IPS DF 6.9 (cell line): ENCODE measurements at places on chromosomes 2 and 18.

- DNase-seq: no peak
These were observed 30.2 kb upstream of the SSB start for GRCh38 chr2:169768262-169768995.

DNA sequence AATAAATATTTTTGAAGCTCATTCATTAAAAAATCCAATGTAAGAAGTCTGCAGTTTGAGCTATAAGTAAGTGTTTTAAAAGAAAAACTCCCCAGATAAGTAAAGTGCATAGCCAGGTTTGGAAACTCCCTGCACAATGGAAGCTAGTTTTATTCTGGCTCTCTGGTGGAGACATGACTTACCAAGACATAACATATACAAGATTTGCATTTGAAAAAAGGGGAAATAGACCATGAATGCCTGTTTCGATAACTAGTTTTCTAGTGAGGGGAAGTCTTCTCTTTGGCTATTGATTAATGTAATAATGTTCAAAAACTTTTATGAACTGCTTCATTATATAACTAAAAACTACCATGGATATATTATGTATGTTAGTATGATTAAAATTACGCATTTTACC lies 435.2 kb downstream of the ARHGAP15 start:
- no peak for DNase-seq

DNA sequence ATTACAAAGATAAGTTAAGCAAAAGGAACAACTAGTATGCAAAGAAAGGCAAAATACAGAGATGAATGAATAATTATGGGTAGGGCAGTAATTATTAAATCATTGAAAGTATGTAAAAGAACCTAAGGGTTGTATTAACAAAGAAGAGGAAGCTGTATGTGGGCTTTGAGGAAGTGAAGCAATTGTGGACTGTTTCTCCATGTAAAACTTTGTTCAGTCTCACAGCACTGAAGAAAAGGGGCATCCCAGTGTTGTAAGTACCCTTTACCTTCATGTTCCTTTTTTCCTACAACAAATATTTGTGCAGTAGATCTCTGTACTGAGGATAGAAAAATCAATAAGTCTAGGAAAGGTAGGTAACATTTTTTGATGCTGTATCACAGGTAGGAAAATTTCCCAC lies 388.7 kb upstream of the NRP2 start:
- no peak for DNase-seq

- DNase-seq: no peak
These were observed 149.4 kb upstream of the EPAS1 start for GRCh38 chr2:46147626-46148368.

DNA sequence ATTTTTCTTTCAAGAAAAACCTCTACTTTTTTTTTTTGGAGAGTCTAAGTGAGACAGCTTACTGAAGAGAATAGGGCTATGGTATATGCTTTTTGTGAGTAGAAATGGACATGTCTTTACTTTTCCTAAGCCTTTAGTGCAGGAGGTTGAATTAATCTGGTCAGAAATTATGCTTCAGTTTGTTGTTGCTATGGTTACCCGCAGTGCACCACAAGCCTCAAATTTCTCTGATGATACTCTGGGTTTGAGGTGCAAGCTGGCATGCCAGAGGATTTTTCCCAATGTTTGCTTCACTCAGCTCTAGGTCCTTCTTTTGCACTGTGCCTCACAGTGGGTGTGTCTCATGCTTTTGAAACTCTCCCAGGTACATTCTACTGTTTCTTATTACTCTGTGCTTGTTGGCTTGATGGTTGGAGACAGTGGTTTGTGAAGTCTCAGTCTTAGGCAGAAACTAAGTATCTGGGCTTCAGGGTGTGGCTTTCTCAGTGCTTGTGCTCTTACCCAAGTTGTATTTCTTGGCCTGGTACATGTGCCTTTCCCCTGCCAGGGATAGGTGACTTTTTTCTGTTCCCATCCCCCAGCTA lies 278.3 kb downstream of the RBM43 start:
- DNase-seq: no peak

DNA sequence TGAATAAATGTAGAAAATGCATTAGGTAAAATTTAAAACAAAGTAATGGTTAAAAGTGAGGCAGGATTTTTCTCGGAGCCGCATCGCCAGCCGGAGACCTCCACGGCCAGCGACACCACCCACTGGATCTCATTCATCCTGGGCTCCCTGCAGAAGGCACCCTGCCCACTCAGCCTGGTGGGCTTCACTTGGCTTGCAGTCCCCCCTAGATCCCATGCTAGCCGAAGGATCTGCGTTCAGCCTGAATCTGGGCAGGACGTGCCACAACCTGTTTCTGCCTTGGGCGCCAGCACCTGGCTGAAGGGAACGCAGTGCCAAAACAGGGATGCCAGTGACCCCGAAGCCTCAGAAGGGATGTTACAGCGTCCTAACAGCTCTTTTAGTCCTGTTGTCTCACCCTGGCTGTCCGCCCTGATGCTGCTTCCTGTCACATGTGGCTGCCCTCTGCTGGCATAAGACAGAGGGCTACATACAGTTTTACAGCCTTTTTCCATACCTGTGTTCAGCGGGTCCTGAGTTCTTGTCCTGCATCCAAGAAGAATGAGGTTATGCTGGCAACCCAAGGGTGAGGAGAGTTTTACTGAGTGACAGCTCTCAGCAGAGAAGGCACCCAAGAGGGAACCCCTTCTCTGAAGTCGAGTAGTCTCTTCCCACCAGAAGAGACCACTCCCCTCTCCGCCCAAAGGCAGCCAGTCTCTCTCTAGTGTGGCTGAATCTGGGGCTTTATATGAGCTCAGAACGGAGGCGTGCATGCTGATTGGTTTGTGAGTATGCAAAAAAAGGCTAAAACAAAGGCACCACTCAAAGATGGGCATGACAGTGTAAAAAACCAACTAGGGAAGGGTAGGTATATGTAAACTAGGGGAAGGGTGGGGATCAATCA lies 173.1 kb upstream of the GYPC start:
- DNase-seq: peak; percentile 5

DNA sequence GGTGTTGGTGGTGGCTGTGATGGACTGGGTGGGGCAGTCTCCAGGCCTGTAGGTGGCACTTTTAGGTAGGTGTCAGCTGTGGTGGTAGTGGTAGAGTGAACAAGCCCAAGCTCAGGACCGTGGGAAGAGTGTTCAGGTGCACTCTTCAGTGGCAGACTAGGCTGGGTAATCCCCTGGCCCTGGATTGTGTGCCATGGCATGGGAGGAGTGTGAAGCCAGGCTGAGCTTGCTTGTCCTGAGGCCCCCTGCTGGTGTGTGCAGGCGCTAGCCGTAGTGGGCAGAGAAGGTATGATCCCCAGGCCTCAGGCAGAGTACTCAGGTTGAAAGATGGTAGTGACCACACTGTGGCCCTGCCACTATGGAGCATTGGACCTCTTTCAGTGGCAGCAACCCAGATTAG lies 850.3 kb downstream of the DSC3 start:
- peak; percentile 2 for DNase-seq

DNA sequence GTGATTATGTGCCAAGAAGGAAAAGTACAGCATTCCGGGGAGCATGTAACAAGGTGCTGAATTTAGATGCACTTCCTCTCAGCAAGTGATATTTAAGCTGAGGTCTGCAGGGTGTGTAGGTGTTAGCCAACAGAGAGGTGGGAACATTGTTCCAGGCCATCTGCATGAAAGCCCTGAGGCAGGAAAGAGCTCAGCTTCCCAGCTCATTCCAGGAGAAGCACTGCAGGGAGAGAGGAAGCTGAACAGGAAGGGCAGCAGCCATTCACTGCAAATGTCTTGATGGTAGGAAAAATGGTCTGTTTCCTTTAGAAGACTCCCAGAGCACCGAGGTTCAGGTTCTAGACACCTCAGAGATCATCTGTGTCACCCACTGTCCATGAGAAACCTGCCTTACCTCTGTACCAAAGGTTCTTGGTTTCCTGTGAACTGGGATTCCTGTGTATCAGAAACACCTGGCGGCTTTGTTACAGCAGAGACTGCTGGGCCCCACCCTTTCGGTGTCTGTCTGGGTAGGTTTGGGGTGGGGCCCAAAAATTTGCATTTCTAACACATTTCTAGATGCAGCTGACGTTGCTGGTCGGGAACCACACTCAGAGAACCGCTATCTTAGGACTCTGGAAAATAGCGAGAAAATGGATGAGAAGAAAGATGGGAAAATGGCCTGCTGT lies 84.0 kb downstream of the RTN4 start:
- no peak for DNase-seq

DNA sequence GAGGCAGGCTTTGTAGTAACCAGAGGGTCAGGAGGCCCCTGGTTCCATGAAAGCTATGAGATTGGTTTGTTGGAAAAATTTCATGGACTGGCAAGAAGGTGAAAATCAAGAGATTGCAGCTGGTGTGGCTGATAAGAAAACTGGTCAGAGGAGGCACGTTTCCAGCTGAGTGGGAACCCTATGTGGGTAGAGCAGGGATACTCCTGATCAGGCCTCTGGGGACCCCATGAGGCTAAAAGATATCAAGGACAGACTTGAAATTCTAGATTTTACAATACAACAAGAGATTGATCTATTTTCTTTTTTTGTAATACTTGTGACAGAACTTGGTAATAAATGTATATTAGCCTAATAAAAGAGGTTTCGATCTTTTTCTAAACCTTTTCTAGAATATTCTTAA lies 1615.1 kb downstream of the DPP10 start:
- peak; percentile 4 for DNase-seq

DNA sequence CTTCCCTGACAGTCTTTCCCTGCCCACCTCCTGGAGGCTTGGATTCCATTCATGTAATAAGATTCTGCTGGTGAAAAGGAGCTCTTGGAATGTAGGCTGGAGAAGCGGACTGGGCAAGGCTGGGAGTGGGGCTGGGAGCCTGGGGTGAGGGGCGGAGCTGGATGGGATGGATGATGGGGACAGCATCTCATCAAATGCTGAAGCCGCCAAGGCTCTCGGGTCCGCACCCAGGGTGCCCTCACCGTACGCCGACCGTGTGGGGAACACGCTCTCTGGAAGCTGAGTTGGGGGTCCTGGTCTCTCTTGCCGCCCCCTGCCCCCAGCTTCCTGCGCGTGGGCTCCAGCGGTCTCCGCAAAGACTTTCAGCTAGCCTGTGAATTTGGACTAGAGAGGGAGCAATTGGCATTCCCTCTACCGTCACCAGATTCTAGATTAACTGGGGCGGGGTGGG lies 9.1 kb downstream of the RAX start:
- no peak for DNase-seq

DNA sequence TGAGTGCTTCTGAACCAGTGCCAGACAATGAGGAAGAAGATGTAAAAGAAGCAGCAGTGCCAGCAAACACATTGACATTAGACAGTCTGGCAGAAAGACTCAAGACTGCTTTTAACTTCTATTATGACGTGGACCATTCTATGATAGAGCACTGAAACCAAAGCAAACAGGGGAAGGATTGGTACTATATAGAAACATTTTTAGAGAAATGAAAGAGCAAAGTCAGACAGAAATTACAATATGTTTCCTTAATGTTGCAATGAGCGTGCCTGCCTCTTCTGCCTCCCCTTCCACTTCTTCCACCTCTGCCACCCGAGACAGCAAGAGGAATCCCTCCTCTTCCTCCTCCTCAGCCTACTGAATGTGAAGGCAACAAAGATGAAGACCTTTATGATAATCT lies 39.7 kb downstream of the DHX57 start:
- DNase-seq: no peak

DNA sequence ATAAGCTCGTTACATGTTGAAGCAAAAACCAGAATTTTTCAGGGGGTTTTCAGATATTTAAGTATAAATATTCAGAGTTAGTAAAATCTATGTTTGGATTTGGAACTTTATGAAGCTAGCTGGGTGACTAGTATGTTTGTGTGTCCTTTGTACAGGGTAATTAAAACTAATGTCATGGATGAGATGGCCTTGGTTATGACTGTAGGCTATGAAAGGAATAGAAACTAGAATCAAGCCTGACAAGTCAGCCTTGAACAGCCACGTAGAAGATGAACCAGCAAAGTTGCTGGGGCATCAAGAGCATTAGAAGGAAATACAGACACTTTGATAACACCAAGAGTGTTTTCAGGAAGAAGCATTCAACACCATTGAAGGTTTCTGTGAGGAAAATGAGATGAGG lies 825.1 kb upstream of the CNTNAP5 start:
- no peak for DNase-seq

DNA sequence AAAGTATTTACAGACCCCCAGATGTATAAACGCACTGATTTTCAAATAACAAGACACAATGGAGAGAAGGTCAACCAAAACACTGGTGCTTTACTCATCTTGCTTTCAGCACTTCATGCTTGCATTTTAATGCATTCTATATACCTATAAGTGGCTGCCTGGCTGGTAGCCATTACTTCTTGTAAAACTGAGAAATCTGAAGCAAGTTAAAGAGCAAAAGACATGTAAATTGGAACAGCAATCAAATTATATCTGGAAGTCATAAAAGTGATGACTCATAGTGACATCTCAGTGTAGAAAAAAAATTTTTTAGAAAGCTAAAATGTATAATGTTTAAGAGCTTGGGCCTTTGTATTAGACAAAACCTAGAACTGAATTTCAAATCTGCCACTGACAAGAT lies 106.2 kb downstream of the CCDC141 start:
- DNase-seq: no peak

DNA sequence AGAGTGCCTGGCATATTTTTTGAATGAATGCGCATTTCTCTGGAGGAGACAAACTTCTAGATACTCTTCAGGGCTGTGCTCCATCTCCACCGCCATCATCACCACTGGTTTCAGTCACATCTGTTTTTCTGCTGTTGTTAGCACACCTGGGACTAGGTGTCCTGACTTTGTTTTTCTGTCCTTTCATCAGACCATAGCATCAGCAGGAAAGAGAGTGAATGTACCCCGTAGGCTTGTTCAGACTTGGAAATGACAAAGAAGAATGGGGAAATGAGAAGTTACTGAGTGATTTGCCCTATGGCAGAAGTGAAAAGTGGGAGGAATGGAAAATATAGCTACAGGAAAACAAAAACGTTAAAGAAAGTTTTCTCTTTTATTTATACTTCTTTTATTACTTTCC lies 965.2 kb upstream of the FANCL start:
- DNase-seq: no peak

DNA sequence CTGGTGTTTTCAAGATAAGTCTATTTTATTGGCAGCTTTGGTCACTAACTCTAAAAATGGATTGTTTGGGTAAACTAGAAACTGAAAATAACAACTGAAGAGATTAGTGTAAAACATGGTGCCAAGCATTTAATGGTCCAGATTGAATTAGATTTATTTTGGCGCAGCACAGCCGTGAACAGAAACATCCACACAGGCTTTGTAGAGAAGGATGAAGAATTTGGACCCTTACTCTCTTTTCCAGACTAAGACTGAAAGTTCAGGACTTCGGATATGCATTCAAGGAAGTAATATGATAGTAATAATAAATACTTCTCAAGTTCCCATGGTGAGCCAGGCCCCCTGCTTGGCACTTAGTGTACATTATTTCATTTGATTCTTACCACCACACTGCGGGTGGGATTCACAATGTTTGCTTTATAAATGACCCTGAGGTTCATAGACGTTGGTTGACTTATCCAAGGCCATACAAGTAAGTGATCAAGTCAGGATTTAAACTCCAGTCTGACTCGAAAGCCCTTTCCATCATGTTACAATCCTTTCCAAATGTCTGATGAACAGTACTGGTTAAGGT lies 54.2 kb upstream of the ITGB6 start:
- DNase-seq: no peak
